ENCODE measurements at places on chromosomes 4 and X.

- DNase-seq: no peak
Observed at GRCh38 chr4:38306482-38307071, 346.4 kb downstream of the PTTG2 start.

- no peak for DNase-seq
Observed at GRCh38 chr4:21452931-21453330, 495.6 kb downstream of the KCNIP4 start.

DNA sequence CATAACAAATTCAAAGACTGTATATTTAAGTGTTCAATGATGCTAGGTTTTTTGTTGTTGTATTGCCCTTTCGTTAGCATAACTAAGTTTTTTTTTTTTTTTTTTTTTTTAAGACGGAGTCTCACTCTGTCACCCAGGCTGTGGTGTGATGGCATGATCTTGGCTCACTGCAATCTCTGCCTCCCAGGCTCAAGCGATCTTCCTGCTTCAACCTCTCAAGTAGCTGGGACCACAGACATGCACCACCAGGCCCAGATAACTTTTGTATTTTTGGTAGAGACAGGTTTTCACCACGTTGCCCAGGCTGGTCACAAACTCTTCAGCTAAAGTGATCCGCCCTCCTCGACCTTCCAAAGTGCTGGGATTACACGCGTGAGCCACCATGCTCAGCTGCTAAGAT is 7.0 kb downstream of the SH3BGRL start:
- no peak for DNase-seq

- DNase-seq: no peak
Observed at GRCh38 chrX:261167-261918, 19.8 kb upstream of the PLCXD1 start.

- DNase-seq: no peak
Observed at GRCh38 chr4:13548059-13548983, 4.0 kb upstream of the NKX3-2 start.

DNA sequence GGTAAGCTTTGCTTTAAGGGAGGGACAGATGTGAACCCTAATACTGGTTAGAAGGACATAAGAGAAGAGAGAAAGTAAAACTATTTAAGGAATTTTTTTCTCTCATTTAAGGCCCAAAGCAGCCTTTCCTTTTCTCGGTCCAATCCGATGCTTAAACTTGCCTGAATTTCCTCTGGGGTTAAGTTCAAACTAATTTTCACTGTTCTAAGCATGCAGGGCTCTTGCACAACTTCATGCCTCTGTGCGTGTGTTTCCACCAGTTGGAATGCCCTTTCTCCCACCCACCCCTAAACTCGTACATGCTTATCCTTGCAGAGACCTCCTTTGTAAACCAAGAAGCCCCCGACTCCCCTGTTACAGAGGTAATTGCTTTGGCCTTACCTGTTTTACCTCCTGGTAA is 204.7 kb downstream of the CBR4 start:
- DNase-seq: no peak

DNA sequence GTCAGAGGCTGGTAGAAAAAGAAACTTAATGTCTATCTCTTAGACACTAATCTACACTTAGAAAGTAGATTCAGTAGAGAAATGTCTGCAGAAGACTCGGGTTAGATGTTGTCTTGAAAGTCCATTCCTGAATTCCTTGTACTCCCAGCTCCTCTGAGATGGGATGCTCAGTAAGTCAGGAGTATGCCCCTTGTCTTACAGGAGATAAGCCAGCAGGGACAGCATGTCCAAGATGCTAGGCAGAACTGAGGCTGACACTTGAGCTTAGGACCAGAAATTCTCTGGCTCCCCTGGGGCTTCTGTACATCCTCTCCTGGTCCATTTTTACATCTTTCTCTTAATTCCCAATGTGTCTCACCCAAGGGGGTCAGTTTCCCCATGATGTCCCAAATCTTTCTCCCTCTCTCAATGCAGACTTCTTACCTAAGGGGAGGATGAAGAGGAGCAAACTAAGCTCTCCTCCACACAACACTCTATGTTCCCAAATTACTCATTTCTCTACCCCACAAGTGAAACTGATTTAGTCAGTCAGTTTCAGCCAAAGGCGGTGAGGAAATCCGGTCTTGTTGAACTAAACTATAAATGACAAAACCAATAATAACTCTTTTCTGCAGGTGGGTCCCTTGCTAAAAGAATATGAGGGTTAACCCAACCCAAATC is 558.2 kb upstream of the DIPK2B start:
- no peak for DNase-seq

DNA sequence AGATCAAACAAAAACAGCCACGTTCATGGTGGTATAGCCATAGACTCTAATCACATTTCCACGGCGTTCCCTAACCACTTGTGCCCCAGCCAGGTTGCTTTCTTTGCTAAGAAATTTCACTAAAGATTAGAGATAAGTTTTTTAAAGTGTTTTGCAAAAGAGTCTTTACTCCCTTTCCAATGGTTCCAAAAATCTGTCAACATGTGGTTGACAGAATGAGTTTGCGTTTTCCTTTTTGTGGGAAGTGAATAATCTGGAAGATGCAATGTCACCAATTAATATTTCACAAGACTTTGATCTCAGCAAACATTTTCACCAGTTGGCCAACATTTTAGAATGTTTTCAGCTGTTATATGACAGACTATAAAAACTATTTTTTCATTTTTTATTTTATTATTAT is 35.3 kb downstream of the CXCL1 start:
- DNase-seq: no peak

GRCh38 chr4:164304101-164304639 is 449.8 kb upstream of the SMIM31 start:
- no peak for DNase-seq

DNA sequence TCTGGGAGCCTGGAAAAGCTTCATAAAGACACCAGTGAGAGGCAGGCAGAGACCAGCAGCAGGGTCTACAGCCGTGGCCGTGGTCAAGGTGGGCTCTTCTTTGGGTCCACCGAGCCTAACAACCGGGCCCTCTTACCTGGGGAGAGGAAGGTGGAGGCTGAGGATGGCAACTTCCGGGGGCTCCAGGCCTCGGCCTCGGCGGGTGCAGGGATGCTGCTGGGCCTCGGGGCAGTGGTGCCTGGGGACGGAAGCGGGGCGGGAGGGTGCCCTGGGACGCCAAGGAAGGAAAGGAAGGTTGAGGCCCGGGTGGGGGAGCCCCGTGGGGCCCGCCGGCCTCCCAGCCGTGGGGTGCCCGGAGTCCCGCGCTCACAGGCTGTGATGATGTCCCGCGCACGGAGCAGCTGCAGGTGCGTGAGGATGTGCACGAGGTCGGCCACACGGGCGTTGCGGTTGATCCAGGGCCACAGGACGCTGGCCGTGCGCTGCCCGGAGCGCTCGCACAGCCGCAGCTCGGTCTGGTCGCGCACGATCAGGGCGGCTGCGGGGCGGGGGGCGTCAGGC is 561 bp downstream of the IRAK1 start:
- no peak for DNase-seq

GRCh38 chrX:18927558-18927957 is 56.4 kb downstream of the PHKA2 start:
- peak; percentile 52 for DNase-seq

GRCh38 chrX:6225911-6226595 is 2.6 kb downstream of the NLGN4X start:
- DNase-seq: peak; percentile 58

GRCh38 chr4:119641765-119642164 is 13.2 kb upstream of the PDE5A start:
- DNase-seq: no peak

GRCh38 chr4:145488310-145488709 is 6.7 kb downstream of the SMAD1 start:
- peak; percentile 57 for DNase-seq

- DNase-seq: no peak
Observed at GRCh38 chr4:81811562-81812293, 340.0 kb upstream of the RASGEF1B start.

DNA sequence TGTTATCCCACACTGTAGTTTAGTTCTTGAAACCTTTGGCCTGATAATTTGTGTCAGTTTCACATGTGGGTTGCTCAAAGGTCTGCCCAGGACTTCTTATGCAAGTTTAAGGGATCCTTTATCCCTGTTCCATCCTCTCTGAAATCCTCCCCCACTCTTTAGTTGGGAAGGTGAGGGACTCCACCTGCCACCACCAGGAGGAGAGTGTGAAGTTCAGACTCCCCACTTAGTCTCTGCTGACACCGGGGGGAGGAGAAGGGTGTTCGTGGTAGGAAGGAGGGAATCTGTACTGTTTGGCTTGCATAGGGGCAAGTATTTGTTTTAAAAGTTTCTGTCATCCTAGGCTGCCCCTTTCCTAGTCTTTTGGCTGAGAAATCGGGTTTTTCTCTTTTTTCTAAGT is 211.8 kb downstream of the PPP4R3C start:
- no peak for DNase-seq

GRCh38 chr4:87865288-87865687 is 32.5 kb downstream of the MEPE start:
- no peak for DNase-seq

DNA sequence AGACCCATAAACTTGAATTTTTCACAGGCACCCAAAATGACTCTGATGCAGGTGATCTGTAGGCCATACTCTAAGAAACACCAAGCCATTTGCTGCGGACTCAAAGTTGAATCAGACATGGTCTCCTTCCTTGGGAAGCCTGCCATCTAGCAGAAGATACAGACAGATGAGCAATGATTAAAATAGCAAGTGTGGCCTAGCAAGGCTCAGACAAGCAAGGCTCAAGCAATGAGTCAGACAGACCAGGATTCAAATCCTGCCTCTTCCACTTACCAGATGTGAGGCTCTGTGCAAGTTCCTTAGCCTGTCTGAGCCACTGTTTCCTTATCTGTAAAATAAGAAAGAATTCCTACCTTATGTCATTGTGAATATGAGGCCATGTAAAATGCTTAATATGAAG is 2.3 kb downstream of the CCDC149 start:
- DNase-seq: no peak

- DNase-seq: no peak
Observed at GRCh38 chr4:48296365-48296764, 26.7 kb upstream of the TEC start.

DNA sequence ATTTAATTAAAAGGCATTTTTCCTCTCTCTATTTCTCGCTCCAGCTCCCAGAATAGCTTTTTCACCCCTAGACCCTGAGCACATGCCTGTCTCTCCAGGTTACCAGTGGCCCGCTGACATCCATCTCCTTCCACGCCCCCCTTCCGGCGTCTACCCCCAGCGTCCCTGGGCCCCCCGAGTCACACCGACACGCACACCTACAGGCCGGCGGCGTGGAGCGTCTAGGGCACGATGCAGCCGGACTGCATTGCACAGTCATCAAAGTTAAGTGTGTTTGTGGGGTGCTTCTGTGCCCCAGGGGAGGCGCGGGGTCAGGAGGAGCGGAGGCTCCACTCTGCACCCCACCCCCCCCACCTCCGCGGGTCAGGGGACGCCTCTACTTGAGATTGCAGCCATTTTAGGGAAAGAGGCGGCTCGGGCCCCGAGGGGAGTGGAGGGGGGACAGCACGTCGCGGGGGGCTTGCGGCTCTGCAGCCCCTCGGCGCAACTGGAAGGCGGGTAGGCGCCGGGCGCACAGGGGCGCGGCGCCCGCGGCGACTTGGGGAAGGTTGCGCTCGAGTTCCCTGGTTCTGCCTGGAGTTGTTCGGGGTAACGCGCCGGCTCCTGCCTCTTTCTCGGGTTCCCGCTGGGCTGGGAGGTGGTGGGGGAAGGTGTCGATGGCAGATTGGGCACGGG is 112.7 kb downstream of the DHX15 start:
- no peak for DNase-seq

DNA sequence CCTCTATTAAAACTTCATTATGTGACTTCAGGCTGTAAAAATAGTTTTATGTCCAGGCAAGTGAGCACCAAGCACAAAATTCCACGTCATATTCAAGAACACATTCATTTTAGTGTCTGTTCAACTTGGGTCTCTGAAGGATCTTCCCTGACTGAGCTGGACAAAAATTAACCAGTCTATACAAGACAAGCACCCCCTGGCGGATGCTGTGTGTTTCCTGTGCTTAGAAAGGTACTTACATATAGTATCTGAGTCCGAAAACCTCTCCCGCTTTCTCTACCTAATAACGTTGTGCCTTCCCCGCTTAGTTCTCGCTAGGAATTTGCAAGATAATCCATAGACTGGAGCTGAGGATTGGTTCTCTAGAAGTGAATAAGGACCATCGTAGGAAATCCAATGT is 2214.5 kb upstream of the TENM3 start:
- no peak for DNase-seq

- DNase-seq: no peak
Observed at GRCh38 chr4:14236359-14236758, 608.8 kb upstream of the BOD1L1 start.

GRCh38 chr4:183506389-183506735 is 1.5 kb downstream of the ING2 start:
- DNase-seq: no peak

- DNase-seq: peak; percentile 55
Observed at GRCh38 chrX:74015379-74016019, 288.5 kb upstream of the ZCCHC13 start.

GRCh38 chr4:106986486-106986885 is 49.6 kb downstream of the DKK2 start:
- DNase-seq: no peak

Measured in NCI-H526 treated with DMSO at 0.1 percent for 48 hours (cell line).